ENCODE measurements at places on chromosomes 2 and 18. TPM values are rescaled to one million over a fixed set of nuclear protein-coding genes. Genes with fewer than 3 reads are reported as not detected.

PROKR1 gene
- total RNA-seq: not detected

PMAIP1 gene
- 54.7 TPM for total RNA-seq

FAM124B gene
- 0.23 TPM for total RNA-seq

GKN2 gene
- total RNA-seq: not detected

KIF5C gene
- total RNA-seq: 16.2 TPM

SLC5A7 gene
- total RNA-seq: not detected

C1GALT1C1L gene
- not detected for total RNA-seq

DNA sequence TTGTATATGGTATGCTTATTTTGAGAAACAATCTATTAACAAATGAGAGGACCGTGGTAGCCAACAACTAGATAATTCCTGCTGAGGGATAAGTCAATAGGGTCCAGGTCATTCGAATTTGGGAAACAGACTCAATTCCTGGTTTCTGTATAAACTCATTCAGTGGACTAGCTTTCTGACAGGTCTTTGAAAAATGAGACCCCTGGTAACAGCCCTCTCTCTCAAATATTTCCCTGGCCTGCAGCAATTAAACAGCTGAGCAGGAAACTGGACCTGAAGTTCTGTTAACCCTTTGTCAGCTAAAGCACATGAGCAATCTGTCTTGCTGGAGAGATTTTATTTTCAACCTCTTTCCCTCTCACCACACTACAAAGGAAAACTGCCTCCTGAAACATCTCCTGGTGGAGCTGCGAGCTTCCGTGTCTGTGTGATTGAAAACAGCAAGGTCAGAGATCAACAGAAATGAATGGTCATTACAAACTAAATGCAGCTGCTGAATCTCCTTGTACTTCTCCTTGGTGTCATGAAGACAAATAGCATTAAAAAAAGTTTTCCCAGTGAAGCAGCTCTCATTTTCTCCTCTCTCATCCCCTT, 70.3 kb upstream of the CCDC85A start:
- no peak overlapping the region for H3K27ac ChIP-seq
- H3K36me3 ChIP-seq: no peaks in the 10 kb centered on the region
- no peak overlapping the region for H3K4me3 ChIP-seq
- H3K27me3 ChIP-seq: no peaks in the 10 kb centered on the region

DNA sequence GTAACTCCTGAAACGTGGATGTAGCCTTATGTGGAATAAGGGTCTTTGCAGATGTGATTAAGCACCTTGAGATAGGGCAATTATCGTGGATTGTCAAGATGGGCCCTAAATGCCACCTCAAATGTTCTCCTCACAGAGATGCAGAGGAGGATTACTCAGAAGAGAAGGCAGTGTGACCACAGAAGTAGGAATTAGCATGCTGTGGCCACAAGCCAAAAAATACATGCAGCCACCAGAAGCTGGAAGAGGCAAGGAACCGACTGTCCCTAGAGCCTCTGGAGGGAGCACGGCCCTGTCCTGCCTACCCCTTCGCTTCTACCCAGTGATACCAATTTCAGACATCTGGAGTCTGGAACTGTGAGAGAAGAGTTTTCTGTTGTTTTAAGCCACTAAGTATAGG, 47.3 kb upstream of the MGAT5 start:
- H3K27ac ChIP-seq: no peak overlapping the region
- no peak for DNase-seq
- H3K36me3 ChIP-seq: no peaks in the 10 kb centered on the region
- H3K4me3 ChIP-seq: no peak overlapping the region

GRCh38 chr2:219765231-219765911, 137.9 kb downstream of the SLC4A3 start:
- no peak overlapping the region for H3K27ac ChIP-seq
- H3K36me3 ChIP-seq: no peaks in the 10 kb centered on the region
- H3K4me3 ChIP-seq: no peak overlapping the region
- no peaks in the 10 kb centered on the region for H3K27me3 ChIP-seq
- no peak for DNase-seq

DNA sequence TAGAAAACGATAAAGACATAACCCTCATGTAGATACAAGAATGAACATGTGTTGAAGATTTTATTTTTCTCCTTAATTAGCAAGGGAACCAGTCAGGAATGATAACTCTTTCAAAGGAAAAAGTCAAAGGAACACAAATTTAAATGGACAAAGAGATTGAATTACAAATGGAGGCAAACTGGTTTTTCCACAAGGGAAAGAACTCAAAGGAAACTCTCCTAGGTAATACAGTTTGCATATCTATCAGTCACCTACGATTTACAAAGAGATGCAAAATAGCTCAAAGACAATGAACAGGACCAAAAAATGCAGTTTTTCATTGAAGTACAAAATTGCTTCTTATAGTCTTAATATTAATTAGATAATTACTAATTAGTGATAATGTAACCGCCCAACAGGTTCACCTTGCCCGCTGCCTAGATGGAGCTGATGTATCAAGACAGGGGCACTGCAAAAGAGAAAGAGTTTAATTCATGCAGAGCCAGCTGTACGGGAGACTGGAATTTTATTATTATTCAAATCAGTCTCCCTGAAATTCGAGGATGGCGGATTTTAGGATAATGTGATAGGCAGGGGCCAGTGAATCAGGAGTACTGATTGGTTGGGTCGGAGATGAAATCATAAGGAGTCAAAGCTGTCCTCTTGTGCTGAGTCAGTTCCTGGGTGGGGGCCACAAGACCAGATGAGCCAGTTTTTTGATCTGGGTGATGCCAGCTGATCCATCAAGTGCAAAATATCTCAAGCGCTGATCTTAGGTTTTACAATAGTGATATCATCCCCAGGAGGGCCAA, 151.0 kb downstream of the TMEM17 start:
- H3K36me3 ChIP-seq: peaks cover 2% of the 10 kb centered on the region
- H3K27me3 ChIP-seq: no peaks in the 10 kb centered on the region
- H3K4me1 ChIP-seq: no peaks in the 10 kb centered on the region
- no peak overlapping the region for H3K27ac ChIP-seq

- no peak overlapping the region for H3K27ac ChIP-seq
- peaks cover 36% of the 10 kb centered on the region for H3K27me3 ChIP-seq
- DNase-seq: no peak
- no peaks in the 10 kb centered on the region for H3K4me1 ChIP-seq
- H3K36me3 ChIP-seq: no peaks in the 10 kb centered on the region
These were observed 183.2 kb upstream of the SIX2 start for GRCh38 chr2:45192481-45192880.

- no peak overlapping the region for H3K4me3 ChIP-seq
- no peak for DNase-seq
- H3K27me3 ChIP-seq: no peaks in the 10 kb centered on the region
- no peak overlapping the region for H3K27ac ChIP-seq
- H3K36me3 ChIP-seq: no peaks in the 10 kb centered on the region
- H3K4me1 ChIP-seq: no peaks in the 10 kb centered on the region
These were observed 280.1 kb downstream of the PTH2R start for GRCh38 chr2:208686665-208687064.

GRCh38 chr18:24200494-24201290, 61.8 kb downstream of the CABYR start:
- H3K27me3 ChIP-seq: peaks cover 22% of the 10 kb centered on the region
- no peaks in the 10 kb centered on the region for H3K36me3 ChIP-seq
- H3K4me3 ChIP-seq: no peak overlapping the region
- H3K27ac ChIP-seq: no peak overlapping the region
- no peak for DNase-seq
- no peaks in the 10 kb centered on the region for H3K4me1 ChIP-seq

DNA sequence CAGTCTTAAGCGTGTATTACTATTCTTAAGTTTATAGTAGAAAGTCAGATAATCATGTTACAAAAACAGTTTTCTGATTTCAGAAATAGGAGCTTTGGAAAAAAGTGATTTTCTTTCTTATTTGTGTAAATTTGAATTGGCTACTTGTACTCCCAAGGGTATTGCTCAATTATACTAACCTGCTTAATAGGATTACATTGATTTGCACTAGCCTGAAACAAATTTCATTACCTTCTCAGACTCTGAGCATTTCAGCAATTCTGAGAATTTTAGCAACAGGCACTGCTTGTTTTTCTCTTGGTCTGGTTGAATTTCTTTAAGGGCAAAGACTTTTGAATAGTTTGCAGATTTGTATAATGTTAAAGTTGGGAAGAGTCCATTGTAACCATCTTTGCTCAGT, 87.2 kb upstream of the NXPH2 start:
- no peak for DNase-seq
- H3K4me3 ChIP-seq: no peak overlapping the region
- no peaks in the 10 kb centered on the region for H3K36me3 ChIP-seq
- H3K4me1 ChIP-seq: no peaks in the 10 kb centered on the region
- H3K27me3 ChIP-seq: no peaks in the 10 kb centered on the region
- no peak overlapping the region for H3K27ac ChIP-seq

All from activated CD8-positive, alpha-beta memory T cell treated with anti-CD3 and anti-CD28 coated beads, Interleukin-2, amount 10 ng/mL, durations not matched to agents 7 days and 5 days (primary cell).